ENCODE measurements at places on chromosomes 16 and 17.

- ATAC-seq, result no peak
These were observed 3.1 kb downstream of the GSG1L2 start for GRCh38 chr17:9818760-9819159.

- no peak for ATAC-seq
These were observed 30.3 kb downstream of the RCVRN start for GRCh38 chr17:9874722-9875121.

DNA sequence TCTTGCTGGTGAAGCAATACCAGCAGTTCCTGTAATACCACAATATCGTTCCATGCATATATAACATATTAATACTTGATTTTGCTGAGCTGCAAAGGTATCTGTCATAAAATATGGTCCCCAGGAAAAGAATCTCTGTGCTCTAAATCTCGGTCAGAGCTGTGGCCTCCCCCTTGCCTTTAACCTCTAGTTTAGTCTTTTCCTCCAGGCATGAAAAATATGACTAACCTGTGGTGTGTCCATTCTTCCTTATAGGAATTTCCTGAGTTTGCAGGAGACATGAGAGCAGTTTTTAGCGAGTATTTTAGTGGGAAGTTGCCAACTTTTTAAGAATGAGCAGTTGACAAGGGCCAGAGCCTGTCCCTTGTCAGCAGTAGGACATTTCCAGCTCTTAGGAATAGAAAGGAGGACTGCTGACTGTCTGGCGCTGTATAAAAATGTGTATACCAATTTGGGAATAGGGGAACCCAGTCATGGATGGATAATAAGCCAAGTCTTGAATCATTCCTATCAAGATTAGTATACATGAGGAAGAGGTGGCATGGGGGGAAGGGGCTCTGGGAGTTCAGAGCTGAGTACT, 8.7 kb downstream of the ATXN1L start:
- ATAC-seq, result no peak

GRCh38 chr16:49833796-49834530, 21.9 kb downstream of the ZNF423 start:
- ATAC-seq, result no peak

- ATAC-seq, result no peak
These were observed 13.1 kb upstream of the PLCG2 start for GRCh38 chr16:81765969-81766368.

DNA sequence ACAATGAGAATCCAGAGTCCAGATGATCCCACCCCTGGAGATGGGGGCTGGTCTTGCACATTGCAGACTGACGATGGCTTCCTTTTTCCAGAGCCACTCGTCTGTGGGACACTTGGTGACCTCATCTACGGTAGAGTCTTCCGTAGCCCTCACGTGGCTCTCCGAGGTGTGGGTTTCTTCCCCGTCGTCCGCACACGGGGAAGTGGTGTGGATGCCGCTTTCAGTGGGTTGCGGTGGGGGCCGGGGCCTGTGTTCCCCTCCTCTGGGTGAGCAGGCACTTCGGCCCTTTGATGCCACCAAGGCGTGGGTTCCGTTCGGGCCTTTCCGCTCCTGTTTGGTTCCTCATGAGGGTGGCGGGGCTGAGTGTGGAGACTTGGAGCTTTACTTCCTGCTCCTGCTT, 21.4 kb downstream of the BAIAP2 start:
- no peak for ATAC-seq

GRCh38 chr16:12899529-12900143, 1.8 kb upstream of the SHISA9 start:
- no peak for ATAC-seq

DNA sequence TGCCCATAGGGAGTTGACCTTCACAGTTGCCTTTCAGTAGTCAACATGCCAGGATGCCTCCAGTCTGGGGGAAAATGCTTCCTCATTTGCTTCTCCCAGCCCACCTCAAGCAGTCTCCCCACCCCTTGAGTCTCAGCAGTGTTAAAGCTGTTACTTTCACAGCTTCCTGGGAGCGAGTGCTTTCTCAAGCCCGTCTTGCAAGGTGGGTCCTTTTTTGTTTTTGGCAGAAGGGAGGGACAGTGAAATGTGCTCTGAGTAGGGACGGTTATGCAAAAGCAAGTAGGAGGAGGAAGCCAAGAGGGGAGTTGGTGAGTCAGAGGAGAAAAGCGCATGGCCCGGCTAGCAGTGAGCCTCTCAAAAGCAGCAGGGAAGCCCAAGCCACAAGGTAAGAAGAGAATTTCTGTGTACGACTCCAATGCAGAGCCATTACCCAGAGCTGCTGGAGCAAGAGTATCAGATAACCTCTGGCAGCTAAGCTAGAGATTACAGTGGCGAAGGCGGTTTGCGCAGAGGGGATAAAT, at the start of gene CHST4:
Gene CHST4 (plus strand): TSS at position 316 of the 521 bp plus-strand sequence. CDS start 10,252 bp downstream, outside the sequence.
- no peak for ATAC-seq

DNA sequence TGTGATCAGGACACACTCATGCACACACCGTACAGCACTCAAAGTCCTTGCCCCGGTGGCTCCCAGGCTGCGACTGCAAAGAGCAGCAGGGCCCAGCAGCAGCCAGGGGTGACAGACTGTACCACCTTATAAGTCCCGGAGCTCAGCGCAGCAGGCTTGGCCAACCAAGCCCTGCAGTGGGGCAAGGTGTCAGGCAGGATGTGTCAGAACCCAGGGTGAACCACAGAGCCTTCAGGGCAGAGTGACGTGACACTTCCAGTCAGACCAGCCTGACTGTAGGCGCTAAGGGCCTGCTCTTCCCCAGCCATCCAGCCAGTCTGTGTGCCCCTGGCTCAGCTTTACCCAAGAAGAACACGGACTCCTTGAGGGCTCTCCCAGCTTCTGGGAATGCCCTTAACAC, 204.1 kb downstream of the COPRS start:
- peak; percentile 66 for ATAC-seq

GRCh38 chr17:29664743-29665480, 42.2 kb upstream of the CORO6 start:
- ATAC-seq, result peak; percentile 96

DNA sequence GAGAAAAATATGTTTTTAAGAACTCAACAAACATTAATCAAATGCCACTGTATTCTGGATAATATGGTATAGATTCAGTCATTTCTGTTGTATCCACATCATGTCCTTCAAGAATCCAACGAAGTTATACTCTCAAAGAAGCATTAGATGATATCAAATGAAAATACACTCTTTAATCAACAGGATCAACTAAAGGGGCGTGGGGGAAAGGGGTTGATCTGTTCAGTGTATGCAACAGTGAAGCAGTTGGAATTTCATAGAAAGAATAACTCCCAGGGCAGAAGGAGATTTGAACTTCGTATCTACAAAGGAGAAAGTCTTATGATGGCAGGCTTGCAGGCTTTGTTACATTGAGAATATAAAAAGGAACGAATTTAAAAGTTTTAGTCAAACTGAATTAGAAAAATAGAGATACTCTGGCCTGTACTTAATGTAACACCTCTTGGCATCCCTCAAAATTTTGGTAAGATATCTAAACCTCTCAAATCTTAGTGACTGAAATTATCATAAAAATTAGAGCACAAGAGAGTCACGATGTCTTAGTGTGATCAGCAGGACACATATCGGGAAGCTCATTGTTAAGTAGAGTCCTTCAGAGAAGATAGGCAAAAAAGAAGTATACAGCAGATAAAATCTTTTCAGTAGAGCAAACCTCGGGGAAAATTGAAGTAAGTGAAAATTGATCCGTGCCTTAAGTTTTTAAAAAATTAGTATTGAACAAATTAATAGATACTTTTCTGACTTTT, 431.4 kb downstream of the KCNJ18 start:
- ATAC-seq, result no peak

GRCh38 chr17:8887834-8888703, 20.6 kb upstream of the PIK3R6 start:
- ATAC-seq, result no peak

GRCh38 chr16:52581530-52581929, 34.6 kb upstream of the TOX3 start:
- no peak for ATAC-seq

GRCh38 chr16:85056211-85056748, 28.7 kb downstream of the KIAA0513 start:
- no peak for ATAC-seq

GRCh38 chr17:82817947-82818346, 21.9 kb downstream of the ZNF750 start:
- ATAC-seq, result no peak

DNA sequence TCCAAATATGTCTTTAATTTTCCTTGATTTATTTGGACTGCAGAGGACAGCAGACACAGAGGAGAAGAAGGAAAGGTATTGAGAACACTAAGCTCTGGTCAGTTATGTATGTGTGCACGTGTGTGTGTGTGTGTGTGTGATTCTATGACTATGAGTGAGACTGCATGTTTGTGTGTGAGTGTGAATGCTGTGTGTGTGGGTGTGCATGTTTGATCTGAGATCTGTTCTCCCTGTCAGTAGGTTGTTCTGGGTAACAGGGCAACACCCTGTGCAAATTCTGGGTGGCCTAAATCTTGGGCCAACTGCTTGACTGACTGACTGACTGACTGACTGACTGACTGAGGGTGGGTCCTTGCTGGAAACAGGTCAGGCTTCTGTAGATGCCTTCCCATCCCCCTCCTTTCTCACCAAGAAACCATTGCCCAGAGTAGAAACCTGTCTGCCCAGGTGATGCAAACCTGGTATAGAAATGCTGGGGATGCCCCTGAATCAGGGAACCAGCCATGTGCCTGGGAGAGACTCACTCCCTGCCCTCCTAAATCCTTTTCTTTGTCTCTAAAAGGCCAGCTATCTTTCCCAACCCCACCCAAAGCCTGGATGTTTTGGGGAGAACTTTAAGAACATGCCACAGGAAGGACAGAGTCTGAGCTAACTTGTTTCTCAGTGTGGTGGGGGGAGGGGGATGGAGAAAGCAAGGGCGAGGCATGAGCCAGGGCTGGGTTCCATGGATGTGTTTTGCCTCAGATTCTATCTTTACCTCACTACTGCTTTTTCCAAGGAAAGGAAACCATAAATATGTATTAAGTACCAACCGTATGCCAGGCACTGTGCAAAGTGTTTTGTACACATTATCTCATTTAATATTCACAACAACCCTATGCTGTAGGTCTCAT, 4.5 kb upstream of the NR1D1 start:
- no peak for ATAC-seq

All from activated CD4-positive, CD25-positive, alpha-beta regulatory T cell treated with anti-CD3 and anti-CD28 coated beads, Interleukin-2, amount 50 U/mL, for 24 hours (primary cell).